ENCODE measurements at places on chromosomes 3 and 15.

- DNase-seq: peak; percentile 74
Observed at GRCh38 chr15:29924750-29925149, 102.5 kb upstream of the TJP1 start.

GRCh38 chr3:28947751-28948150 lies 333.1 kb upstream of the RBMS3 start:
- DNase-seq: no peak

- DNase-seq: no peak
Observed at GRCh38 chr3:1190569-1190968, 97.7 kb downstream of the CNTN6 start.

GRCh38 chr3:10442151-10442795 lies 63.1 kb downstream of the ATP2B2 start:
- DNase-seq: no peak

DNA sequence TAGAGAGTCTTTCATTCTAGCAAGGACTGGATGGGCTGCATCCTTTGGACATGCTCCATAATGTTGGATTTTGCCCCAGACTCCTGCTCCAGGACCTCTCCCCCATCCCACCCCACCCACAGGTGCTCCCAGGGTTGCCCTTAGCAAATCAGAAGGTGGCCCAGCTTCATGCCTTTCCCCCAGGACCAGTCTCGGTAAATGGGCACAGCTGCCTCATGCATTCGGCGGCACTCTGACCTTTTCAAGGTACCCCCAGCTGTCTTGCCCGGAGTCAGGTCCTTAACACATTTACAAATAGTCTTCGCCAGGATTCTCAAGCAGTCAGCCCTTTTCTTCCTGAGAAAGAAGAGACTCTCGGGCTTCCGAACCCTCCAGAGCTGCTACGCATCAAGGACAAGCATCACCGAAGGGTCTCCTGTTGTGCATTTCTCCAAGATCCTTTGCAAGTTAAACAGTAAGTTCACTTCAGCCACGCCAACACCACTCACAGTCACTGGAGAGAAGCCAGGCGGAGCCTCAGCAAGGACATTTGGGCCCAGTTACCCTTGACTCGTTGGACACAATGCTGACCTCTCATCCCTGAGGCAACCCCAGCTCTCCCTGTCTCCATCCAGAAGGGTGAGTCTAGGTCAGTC lies 287.8 kb downstream of the FAM43A start:
- no peak for DNase-seq

DNA sequence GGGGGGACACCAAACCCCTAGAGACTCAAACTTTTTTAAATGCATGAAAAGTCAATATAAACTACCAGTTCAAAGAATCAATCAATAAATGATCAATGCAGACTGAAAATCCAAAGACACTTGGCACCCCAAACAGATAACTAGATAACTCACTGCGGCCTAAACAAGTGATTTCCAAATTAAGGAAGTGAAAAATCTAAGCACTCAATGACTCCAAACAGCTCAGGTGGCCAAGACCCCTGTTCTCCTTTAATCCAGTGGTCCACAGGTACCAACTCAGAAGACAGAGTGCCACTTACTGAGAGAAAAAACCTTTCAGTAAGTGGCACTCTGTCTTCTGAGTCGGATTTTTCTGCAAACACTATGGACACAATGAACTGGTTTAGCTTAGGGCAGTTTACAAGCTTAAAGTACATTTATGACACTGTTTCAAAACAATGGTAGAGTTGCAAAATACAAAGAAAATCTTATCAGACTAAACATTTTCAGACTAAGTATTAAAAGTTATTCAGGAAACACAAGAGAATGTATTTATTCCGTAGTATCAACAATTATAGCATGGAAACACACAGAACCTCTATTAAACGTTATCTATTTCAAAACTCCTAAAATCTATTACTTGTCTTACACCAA lies 4.7 kb downstream of the DLG1 start:
- no peak for DNase-seq

Data from bronchial epithelial cell (primary cell).